Stimulated activated CD4-positive, alpha-beta T cell treated with anti-CD3 and anti-CD28 coated beads, Interleukin-4, amount 100 ng/mL, for 1 hour (primary cell): ENCODE measurements at places on chromosomes 12 and 14.
A peak's percentile ranks its signal among the peaks of the same experiment; 100 is the strongest.

DNA sequence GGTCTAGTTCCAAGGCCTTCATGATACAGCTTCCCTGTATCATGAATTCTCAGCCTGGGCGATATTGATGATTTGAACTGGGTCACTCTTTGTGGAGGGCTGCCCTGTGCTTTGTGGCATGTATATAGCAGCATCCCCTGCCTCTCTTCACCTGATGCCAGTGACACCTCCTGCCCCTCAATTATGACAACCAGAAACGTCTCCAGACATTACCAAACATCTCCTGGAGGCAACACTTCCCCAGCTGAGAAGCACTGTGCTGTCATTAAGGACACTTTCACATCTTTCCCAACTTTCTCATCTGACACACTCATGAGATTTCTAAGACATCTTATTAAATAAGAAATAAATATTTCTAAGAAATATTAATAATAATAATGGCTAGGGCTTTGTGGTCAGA, 315.3 kb downstream of the BCL11B start:
- no peak for DNase-seq

DNA sequence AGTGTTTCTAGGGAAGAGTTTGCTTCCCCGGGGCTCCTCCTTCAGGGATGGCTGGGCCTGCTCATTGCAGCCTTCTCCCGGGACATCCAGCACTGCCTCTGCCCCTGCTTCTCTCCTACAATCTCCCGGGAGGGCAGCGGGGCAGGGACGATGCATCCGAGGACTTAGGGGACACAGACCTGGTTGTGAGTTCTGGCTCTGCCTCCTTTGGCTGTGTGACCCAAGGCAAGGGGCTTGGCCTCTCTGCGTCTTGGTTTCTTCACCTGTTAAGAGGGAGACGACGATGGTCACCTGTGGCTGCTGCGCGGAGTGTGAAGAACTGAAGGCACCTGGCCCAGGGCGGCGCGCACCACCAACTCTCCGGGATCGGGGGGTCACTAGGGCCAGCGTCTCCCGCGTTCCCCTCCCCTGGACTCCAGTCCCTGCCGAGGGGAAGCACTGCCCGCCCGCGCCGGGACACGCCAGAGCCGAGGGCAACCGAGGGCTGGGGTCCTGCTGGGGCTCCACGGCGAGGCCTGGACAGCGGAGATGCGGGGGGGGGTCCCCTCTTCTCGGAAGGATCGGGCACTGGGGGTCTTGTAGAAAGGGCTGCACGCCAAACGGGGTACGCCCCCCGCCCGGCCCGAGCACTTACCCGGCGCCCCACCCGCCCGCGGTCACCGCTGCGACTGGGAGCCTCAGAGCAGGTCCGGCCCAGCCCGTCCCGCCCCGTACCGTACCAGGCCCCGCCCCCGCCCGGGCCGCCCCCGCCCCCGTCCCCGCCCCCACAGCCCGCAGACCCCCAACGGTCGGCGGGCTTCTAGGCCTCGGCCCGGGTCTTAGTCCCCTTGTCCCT, at the start of gene HVCN1:
Gene HVCN1, minus strand, starts transcription at position 670 of the 835 bp plus-strand sequence. CDS start 5,870 bp downstream, outside the sequence.
- DNase-seq, result peak; percentile 25

GRCh38 chr12:7293670-7294069, 10.2 kb upstream of the ACSM4 start:
- DNase-seq, result no peak

- DNase-seq, result no peak
These were observed 956 bp downstream of the GNPTAB start for GRCh38 chr12:101829639-101830366.

DNA sequence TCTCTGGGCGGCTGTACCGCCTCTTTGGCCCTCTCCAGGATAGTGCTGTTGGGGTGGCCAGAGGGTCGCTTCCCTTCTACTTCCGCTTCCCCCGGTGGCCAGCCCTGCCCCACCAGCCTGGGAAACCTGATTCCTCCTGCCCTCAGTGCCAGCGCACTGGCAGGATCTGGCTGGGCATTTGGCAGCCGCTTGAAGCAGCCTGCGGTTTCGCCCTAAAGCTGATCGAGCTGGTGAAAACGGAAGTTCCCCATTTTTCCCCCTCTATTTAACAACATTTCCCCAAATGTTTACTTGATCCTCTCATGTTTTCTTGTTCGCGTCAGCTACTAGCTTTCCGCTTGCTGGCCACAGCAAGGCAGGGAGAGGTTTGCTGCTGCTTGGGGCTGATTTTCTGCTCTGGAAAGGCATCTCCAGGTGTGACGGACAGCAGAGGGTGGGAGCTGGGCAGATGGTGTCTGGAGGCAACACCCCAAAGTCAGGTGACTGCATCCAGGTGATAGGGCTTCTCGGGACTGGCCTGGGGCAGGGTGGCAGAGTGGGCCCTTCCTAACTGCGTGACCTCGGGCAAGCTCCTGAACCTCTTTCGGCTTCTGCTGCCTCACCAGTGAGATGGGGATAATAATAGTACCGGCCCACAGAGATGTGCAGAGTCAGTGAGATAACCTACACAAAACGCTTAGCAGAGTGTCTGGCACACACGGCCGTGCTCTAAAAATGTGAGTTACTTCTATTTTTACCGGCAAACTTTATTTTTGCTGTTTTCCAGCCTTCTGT, 53.1 kb downstream of the TSPAN9 start:
- DNase-seq, result no peak

DNA sequence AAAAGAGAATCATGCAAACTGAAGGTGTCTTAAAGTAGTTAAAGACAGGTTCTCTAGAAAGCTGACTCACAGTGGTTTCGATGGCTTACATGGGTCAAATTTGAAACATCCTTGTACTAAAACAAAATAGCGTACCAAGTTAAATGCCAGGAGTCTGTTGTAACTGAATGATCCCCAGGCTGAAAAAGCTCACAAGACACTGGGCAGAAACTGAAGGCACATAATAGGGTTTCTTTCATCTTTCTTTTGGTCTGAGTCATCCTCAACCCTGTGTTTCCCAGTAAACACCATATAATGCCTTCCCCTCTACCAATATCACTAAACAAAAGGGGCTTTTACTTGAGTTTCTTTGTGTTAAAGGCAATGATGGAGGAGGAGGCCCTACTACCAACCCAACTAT, 12.8 kb downstream of the ZFYVE1 start:
- DNase-seq, result no peak

- DNase-seq, result no peak
These were observed 42.0 kb downstream of the HECTD4 start for GRCh38 chr12:112340230-112340629.

DNA sequence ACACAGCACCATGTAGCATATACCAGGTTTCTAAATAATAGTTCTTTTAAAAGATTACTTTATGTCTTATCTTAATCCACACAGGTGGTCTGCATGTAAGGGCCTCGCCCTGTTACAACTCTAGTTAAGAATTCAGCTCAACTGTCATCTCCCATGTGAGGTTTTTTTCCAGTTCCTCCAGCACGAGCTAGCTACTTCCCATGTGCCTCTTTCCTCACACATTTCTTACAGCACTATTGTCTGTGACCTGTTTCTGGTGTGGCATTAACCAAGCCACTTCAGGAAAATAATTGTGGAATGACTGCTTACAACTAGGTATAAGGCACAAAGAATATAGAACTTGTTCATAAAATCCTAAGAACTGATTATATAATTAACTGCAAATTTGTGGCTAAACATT, 65.5 kb downstream of the SH2B3 start:
- no peak for DNase-seq

- DNase-seq, result no peak
These were observed 151.1 kb downstream of the DPF3 start for GRCh38 chr14:72742838-72743195.

GRCh38 chr12:122012184-122012583, 9.5 kb upstream of the BCL7A start:
- DNase-seq, result no peak

- DNase-seq, result no peak
These were observed 69.3 kb downstream of the SERPINA3 start for GRCh38 chr14:94681300-94682060.

DNA sequence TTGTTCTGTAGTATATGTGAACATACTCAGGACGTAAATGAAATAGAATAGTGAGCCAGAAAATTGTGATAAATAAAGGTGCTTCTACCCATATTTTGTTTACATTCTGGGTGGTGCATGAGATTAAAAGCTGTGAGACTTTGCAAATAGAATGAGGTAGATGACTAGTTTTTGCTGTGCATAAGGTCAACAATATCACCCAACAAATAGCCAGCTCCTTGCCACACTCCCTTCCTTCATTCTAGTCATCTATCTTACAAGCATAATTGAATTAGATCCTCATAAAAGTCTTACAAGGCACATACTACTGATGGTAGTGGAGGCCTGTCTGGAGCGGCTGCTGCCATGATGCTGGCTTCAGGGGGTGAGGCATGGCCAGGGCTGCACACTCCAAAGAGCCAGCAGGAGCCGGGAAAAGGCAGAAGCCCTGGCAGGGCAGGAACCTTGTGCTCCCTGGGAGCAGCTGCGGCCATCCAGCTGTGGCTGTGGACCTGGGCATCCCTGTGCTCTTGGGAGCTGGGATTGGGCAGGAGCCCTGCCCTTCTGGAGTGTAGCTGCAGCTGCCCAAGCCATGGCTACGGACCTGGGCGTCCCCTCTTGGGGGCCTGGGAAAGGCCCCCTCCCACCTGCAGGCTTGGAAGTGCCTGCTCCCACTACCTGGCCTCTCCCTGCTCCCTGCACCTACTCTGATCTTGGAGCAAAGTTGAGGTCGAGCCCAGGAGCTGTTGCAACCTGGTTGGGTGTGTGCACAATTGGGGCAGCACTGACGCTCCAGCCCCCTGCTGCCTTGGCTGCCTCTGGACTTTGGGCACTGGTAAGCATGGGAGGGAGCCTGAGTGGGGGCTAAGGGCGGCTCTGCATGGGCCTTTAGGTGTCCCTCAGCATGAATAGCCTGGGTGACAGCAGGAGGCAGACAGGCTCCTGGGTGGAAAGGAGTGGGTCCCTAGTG, 112.8 kb downstream of the DACT1 start:
- no peak for DNase-seq

DNA sequence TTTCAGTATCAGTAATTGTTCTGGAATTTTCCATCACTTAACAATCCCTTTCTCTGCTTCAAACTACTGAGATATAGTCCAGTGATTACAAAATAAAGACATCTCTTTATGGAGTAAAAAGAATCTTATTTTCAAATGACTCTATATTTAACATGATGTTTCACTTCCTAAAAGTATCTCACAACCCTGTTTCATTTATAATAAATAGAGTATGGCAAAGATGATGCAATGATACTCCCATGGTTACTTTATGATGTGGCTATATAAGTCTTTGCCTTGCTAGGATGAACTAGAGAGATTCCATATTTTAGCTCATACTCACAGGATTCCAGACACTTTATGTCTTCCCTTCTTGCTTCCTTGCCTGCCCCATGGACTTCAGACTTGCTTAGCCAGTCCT, 953.5 kb upstream of the MDGA2 start:
- DNase-seq, result no peak

DNA sequence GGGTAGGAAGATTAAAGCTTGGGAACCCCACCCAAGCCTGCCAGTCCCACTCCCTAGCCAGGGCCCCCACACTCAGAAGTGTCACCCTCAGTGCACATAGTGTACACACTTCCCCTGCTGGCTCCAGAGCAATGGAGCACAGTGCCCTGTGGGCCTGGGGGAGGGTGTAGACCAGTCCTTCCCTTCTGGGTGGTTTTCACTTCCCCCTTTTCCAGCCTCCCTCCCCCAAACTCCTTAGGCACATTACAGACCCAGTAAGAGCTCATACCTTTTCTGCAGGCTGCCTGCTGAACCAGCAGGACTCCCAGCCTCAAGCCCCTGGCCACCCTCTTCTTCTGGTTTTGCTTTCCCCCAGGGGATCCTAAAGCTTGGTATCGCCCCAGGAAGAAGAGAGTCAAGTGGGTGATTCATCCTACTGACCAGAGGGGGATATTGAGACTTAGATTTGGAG, at the start of gene ZNF385A:
Gene ZNF385A, minus strand, starts transcription at position 143 of the 451 bp plus-strand sequence. CDS start 219 bp downstream, outside the sequence.
- no peak for DNase-seq

- DNase-seq, result no peak
These were observed 881.3 kb upstream of the ATXN7L3B start for GRCh38 chr12:73656375-73656774.

GRCh38 chr14:27672047-27672446, 1074.2 kb upstream of the NOVA1 start:
- DNase-seq, result no peak

GRCh38 chr14:92964124-92965109, 41.5 kb downstream of the CHGA start:
- no peak for DNase-seq

DNA sequence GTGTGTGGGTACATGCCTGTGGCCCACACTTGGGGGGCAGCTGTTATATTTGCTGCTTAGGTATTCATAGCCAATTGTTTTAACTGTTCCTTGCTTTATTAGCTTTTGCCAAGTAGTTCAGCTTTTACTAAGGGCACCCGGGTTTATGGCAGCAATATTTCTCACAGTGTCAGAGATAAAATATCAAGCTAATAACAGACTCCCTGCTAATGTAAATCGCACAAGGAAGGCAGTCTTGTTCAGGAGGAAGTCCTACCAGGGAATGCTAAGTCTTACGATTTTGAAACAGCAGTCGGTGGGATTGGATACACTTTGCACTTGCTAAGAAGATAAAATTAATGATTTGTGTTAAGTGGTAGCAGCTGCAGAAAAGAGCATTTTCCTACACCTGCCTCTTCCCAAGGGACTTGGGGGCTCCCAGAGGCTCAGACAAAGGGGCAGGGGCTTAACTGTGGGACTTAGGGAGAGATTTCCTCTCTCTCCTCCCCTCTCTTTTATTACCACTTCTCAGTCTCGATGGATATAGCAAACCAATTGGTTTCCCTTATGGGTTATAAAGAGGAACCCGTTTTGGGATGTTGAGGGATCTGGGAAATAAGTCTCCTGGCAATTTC, 175.1 kb downstream of the NRXN3 start:
- no peak for DNase-seq

- no peak for DNase-seq
These were observed 46.2 kb downstream of the WIF1 start for GRCh38 chr12:65074932-65075331.

DNA sequence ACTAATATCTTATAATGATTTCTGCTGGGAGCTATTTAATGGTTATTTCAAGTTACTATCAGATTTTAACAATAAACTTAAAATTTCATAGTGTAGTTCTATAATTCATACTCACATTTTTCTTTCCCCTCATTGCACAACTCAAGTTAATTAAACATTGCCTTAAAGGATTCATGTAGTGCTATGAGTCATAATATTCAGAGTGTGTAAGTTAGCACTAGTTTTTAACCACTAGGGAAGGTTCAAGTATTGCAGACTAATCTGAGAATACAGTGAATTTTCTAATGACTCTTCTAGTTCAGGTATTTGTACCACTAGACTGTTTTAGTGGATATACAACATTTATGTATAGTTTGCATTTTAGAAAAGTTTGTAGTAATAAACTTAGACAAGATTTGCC, 49.9 kb downstream of the FOXA1 start:
- DNase-seq, result no peak

DNA sequence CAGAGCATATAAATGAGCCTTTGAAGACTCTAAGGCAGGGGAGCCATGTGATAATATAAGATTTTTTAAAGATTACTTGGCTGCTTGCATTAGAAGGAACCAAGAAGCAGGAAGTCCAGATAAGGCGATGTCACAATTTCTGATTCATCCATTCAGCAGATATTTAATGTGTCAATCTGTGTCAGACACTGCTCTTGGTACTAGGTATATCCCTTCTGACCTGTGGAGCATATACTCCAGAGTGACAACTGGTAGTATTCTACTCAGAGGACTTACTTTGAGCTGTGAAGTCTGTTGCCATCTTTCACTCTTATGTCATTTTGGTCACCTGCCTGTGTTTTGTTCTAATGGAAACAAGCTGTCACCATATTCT, 10.7 kb downstream of the EID3 start:
- DNase-seq, result no peak
